ENCODE measurements at places on chromosomes 11 and 22. TPM values are rescaled to one million over a fixed set of nuclear protein-coding genes. Genes with fewer than 3 reads are reported as not detected.

GRCh38 chr11:27894552-27894951 lies 194.3 kb upstream of the BDNF start:
- no peak for DNase-seq

Gene SH3BP1
- total RNA-seq: 10.4 TPM

GRCh38 chr11:66692446-66692845 lies 14.8 kb upstream of the RBM4B start:
- DNase-seq: no peak

DNA sequence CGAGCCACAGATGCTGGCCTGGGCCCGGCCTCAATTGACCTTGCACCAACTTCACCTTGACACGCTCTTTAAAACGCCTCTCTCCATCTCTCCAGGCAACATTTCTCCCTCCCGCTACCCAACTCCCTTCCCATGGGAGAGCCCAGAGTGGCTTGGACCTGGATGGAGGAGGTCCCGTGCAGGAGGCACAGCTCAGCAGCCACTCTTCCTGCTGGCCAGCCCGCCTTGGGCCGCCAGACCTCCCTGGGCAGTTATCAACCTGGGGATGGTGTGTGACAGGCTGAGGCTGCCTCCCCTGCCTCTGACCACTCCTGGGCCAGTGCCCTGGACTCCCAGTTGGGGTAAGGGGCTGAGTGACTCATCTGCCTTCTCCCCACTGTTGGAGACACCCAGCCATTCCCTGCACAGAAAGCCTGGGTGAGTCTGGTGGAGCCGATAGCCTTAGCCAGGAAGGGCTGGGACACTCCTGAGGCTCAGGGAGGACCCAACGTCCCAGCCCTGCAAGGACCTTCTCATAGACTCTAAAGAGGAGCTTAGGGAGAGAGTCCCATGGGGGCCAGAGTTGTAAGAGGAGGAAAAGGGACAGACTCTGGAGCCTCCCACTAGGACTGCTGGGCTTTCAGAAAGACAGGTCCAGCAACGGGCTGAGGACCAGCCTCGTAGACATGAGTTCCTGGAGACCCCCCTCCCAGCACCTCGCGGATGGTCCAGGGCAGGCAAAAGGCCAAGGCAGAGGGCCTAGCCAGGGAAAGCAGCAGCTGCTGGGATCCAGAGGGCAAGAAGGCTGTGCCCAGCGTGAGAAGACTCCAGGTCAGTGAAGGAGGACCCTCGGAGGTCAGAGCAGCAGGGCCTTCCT lies 131.7 kb downstream of the CEP164 start:
- DNase-seq: no peak

GRCh38 chr11:38835966-38836365 lies 2237.9 kb upstream of the RAG2 start:
- no peak for DNase-seq

Gene HEPHL1
- total RNA-seq: not detected

Gene OR52I2
- total RNA-seq: not detected

GRCh38 chr22:35131525-35132000 lies 65.6 kb downstream of the ISX start:
- no peak for DNase-seq

DNA sequence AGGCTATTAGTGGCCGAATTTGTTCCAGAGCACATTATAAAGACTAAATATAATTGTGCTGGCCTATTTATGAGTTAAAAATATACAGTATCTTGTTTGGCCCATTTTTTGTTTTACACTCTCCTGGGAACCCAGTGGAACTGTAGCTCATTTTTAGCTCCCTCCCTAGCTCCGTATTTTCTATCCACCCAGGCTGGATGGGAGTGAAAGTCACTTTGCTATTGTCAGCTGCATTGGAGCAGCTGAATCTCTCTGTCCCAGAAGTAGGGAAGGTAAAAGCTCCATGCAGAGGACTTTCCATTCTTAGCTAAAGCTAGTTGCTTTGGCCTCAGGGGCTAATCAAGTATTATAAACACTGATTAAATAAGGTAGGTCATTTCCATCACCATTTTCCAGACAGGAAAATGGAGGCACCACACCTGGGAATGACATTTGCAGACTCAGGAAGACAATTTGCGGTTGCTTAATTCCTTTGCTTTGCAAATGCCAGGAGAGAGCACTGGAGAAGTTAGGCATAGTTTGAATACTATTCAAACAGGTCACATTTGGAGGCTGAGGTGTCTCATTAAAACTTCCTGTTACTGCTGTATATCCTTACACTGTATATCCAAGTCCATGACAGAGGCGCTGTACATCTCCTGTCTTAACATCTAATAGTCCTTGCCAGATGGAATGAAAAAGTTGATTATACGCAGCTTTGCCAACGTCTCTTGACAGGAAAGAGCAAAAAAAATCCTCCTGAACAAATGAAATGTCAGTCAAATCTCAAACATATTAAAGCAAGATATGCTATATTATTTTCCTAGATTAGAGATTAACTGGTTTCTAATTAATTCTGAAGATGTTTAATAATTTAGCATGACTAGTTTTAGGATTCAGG lies 338.1 kb upstream of the KIRREL3 start:
- DNase-seq: no peak

Gene IGLL1
- total RNA-seq: not detected

Gene CDC42BPG
- 12.8 TPM for total RNA-seq

- DNase-seq: no peak
Measured at GRCh38 chr11:100574894-100575769, 112.0 kb upstream of the ARHGAP42 start.

DNA sequence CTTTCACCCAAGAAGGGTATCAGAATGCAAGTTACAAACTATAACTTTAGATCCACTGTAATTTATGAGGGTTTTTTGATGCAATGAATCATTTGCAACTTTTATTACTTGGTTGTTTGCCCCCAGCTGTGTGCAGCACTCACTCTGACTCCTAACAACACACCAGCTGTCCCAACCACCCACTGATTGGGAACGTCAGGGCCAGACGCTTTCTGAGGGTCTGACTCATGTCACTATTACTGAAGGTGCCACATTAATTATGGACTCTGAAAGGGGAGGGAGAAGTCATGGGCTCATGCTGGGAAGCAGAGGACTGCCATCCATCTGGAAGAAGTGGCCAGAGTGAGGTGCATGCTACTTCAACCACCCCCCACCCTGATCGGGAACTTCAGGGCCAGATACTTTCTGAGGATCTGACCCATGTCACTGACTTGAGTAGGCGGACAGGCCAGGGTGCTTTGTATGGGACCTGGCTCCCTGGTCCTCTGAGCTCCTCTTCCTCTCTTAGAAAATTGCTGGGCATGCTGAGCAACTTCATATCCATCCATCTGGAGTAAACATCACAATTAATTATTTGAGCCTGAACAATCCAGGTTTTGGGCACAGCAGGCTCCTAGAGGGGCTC lies 44.9 kb upstream of the DRD2 start:
- DNase-seq: no peak

DNA sequence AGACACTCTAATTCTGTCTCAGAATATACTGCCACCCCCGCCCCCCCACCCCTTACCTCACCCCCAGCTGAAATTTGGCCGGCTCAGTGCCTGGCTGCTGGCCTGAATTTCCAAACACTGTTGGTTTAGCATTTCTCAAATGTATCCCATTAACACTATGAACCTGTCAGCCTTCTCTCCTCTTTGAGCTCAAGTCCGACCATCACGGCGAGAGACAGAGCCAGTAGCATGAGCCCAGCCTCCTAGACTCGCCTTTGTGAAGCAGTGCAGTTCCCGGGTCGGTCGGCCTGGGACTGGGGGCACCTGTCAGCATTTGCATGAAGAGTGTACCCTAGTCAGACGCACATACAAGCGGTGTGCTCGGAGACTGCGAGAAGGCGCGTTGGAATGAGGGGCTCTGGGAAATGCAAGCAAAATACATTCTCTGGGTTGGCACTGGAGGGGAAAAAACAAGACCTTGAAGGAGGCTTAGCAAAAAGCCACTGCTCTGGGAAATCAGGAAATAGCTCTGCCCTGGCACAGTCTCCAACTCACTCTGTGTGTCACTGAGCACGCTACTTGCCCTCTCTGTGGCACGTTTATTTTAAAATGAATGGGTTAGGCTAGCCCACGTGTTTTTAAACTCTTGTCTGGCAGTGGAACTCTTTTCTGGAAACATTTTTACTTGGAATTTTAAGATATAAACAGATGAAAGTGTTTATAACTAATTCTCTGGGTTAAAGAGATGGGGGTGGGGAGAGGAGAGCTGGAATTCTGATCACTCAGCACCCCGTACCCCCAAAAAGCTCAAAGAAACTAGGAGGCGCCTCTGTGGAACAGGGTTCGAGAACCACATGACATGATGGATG lies 108.3 kb downstream of the TIMP3 start:
- DNase-seq: no peak

Gene SCN4B
- total RNA-seq: 0.41 TPM

DNA sequence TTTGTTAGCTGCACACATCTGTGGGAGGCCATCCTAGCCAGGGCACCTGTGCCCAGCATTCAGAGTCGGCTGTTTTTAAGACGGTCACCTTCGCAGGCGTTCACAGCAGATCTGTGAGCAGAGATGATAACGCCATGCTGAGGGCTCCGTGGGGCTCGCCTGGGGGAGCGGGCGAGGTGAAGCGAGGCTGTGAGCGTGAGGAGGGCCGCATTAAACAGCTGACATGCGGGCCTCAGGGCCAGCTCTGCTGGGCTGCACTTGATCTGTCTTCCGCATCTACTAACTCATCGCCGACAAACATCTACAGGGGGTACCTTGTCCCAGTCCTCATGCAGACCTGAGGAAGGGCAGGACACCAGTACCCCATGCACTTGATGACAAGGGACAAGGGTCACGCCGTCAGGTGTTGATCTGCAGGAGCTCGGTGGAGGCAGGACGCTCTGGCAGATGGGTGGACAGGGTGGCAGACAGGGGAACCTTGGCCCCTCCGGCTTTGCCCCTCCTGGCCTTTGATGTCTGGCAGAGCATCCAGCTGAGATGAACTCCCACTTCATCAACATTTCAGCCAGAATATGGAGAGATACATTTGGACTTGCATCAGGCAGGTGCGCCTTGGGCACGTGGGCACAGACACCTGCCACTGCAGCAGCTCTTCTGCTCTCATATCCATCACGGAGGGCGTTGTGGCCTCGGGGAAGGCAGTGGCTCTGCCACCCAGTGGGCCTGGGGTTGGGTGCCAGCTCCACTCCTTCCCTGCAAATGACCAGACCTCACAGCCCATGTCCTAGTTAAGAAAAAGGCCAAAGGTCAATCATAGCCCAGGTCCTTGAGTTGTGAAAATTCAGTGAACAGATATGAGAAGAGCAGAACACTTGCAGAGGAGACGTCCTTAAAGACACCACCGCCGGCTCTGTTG lies 822.9 kb downstream of the BRD1 start:
- DNase-seq: no peak

DNA sequence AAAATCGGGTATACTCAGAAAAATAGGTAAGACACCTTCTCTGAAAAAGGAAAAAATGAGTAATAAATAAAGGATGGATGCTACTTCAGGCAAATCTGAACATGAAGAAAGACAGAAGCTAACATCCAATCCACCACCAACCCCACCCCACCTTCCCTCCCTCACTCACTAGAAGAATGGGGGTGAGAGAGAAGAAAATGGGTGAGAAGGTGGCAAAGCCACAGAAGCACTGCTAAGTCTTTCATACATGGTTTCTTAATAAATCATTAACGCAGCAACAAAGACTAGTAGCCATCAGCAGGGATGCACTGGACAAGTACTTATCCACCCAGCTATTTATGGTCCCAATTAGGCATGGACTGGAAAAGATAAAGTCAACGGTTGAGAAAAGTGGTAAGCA lies 5.9 kb downstream of the FHIP1B start:
- DNase-seq: no peak

- DNase-seq: no peak
Measured at GRCh38 chr11:117871160-117871559, 5.3 kb downstream of the FXYD6 start.

Gene SLC22A8
- total RNA-seq: not detected

Gene CASP12
- total RNA-seq: not detected

Gene OR8D1
- not detected for total RNA-seq

DNA sequence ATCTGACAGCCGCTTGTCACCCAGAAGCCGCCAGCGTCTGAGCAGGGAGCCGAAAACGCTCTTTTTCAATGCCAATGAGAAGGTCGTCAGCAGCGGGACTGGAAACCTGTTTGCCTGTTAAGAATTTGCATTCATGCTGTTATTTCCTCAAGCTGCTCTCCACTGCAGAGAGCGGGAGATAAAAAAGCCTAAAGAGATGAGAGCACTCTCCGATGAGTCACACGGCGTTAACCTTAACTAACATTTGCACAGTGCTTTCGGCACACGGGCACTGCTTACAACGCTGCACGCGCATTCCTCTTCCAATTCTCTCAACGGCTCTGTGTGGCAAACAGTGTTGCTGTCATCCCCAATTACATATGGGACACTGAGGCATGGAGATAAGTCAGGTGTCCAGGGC lies 40.0 kb upstream of the RTL6 start:
- no peak for DNase-seq

GRCh38 chr22:19586922-19587684 lies 62.9 kb upstream of the CLDN5 start:
- no peak for DNase-seq

GRCh38 chr11:85180528-85180927 lies 446.6 kb downstream of the DLG2 start:
- DNase-seq: no peak

GRCh38 chr22:36419177-36419911 lies 31.6 kb upstream of the MYH9 start:
- no peak for DNase-seq

DNA sequence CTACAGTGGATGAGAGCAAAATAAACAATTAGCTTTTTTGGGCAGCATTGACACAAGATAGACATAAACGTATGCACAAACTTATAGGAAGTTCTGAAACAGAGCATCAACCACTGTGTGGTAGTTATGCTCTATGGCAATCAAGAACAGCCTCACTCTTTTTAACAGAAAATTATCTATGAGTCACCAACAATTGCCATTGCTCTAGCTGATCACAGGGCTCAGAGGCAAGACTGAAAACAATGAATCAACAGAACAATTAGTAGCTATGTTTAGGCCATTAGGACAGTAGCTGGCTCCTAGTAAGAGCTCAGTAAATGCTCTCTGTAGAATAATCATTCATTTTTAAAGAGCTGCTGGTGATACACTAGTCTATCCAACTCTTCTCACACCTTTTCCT lies 34.9 kb upstream of the PICALM start:
- no peak for DNase-seq

DNA sequence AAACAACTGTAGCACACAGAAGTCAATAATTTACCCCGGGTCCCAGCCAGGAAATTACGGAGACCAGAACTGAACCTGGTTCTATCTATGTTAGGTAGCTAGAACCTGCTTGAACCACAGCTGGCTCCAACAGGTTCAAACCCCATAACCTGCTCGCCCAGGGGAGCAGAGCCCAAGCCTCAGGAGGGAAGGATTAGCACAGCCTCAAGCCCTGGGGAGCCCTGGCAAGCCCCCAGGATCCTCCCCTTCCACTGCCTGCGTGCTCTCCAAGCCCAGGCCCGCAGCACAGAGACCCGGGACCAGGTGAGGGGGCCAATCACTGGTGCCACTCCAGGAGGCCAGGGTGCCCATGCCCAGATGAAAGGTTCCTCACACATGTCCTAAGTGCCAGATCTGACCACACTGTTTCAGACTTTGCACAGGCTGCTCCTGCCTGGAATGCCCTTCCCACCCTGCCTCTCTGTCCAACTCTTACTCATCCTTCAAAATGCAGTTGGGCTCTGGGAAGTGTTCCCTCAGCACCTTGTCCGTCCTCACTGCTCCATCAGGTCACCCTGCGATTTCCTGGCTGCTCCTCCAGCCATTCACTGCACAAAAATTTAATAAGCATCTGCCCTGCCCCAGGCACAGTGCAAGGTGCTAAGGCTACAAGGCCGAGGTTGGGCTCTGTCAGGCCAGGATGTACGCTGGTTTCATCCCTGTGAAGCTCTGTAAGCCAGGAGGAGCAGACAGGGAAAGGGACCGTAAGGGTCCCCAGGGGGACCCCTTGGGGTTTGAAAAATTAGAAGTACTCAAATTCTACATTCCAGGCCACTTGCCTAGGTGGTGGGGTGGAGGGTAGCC lies 32.2 kb downstream of the ARRB1 start:
- no peak for DNase-seq

Measured in kidney epithelial cell (primary cell).